Muscle of back (tissue), 13 donors: ENCODE measurements at places on chromosomes 3 and 15. TPM values are rescaled to one million over a fixed set of nuclear protein-coding genes. Genes with fewer than 3 reads are reported as not detected.

CLDN18 gene
- polyA plus RNA-seq: 0.39 TPM

SLC22A14 gene
- polyA plus RNA-seq: 0.28 TPM

CRYGS gene
- 4.1 TPM for polyA plus RNA-seq

MAP1A gene
- 33.6 TPM for polyA plus RNA-seq

KCNAB1 gene
- 4.2 TPM for polyA plus RNA-seq

CACNA1D gene
- 1.6 TPM for polyA plus RNA-seq

LMAN1L gene
- 0.20 TPM for polyA plus RNA-seq

CRABP1 gene
- polyA plus RNA-seq: 110 TPM

PPP2R3A gene
- polyA plus RNA-seq: 49.8 TPM

PLCL2 gene
- 11.9 TPM for polyA plus RNA-seq

CKMT1B gene
- 0.21 TPM for polyA plus RNA-seq

DNA sequence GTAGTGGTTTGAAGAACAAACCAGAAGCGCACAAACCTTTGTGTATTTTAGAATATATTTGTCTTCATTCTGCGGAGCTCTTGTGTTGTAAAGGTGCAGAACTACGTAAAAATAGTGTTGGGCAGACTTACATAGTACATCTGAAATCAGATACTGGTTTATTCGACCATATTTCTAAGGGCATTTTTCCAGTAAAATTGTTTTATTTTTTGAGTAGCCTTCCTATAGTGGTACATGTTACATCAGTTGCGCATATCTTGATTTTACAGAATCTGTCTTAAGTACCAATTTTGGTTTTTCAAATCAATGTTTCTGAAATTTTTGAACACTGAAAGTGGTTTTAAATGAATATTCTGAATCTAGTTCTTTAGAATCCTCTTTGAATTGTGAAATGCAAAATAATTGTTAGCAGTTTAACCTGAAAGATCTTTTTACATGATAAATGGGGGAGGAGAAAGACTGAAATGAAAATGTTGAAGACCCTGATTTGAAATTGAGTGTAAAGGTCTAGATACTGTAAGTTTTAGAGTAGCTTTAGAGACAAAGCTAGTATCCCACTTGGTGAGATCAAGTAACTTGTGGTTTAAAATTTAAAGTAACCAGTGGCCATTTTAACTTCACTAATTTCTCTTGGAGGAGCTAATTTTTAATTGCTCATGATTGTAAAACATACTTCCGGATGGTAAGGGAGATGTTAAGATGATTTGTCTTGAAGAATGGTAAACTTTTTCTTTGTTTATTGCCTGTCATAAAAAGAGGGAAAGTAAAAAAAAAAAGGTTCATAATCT, 15.5 kb upstream of the CHD2 start:
- no peak for DNase-seq

DNA sequence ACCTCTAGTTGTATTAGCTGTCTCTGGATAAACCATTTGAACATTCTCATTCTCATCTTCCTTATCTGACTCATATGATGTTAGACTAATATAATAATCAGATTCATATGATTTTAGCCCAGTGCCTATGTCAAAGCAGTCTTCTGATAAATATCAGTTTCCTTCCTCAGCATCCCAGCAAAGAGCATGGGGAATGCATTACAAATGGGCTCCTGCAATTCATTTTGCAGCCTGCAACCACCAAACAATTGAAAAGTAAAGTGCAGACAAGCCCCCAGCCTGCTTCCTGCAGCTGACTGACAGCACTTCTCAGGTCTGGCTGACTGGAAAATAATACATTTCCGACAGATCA, 78.2 kb upstream of the STAC start:
- no peak for DNase-seq

- DNase-seq: no peak
Observed at GRCh38 chr15:50330921-50331320, 24.1 kb downstream of the GABPB1 start.

DNA sequence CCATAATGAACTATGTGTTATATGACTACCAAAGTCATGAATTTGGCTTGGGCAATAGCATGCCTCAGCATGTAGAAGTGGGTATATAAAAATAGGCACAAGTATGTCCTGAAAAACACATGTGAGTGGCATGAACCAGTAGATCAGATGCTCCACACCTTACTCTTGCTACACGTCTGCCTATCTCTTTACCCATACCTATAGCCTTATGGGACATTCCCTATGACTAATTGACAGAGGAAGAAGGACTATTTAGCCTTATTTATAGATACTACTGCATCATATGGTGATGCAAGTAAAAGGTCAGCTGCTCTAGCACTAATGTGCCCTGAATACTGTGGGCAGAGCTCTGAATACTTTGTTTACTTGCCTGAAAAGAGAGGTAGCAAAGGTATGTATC, 81.0 kb upstream of the ZPLD1 start:
- DNase-seq: no peak

DNA sequence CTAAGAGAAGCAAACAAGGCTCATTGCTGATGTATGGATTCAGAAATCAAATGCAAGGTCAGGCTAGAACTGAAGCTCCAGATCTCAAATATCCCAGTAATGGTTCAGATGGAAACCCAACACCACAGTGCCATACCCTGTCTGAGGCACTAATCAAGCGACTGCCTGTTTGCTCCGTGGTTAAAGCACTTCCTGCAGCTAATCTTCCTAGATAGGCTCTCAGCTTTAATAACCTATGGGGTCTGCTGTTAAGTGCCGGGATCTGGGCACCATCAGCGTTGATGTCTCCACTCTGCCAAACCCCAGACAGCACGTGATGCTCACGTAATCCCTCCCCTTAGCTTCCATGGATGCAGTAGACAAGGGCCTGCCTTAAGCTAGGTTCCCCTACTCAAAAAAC, 262.6 kb downstream of the MECOM start:
- no peak for DNase-seq

DNA sequence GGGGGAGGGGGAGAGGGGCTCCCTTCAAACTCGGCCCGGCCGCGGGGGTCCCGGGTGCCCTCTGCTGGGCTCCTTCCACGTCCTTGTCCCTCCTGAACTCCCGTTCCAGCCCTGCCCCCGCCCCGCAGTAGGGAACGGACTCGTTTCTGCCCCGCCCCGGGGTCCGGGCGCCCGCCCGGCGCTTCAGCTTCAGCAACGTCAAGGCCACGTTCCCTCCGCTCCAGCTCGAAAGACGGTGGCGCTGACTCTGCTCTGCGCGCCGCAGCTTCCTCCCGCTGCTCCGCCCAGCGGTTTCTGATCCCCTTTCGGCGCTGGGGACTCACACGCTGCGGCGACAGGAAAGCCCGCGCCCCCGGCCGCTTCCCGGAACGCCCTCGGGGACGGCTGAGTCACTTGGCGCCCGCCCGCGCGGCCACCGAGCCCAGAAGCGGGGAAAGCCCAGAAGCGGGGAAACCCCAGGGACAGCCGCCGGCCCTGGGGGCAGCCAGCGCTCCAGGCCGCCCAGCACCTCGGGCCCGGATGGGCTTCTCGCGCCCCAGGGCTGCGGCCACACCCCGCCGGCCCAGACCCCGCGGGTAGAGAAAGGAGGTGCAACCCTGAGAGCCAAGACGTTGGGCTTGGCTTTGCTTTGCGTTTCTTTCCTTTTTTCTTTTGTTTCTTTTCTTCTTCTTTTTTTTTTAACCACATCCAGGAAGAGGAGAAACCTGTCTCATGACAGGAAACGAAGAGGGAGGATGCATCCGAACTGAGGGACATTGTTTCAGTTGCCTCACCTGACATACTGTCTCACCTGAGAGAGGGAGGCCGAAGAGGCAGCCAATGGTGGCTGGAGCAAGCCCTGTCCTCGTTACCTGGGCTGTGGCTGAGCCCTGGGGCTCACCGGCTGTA, 28.9 kb downstream of the ARHGAP31 start:
- DNase-seq: peak; percentile 94

GRCh38 chr3:183369117-183369516, 59.3 kb downstream of the MCF2L2 start:
- no peak for DNase-seq

DNA sequence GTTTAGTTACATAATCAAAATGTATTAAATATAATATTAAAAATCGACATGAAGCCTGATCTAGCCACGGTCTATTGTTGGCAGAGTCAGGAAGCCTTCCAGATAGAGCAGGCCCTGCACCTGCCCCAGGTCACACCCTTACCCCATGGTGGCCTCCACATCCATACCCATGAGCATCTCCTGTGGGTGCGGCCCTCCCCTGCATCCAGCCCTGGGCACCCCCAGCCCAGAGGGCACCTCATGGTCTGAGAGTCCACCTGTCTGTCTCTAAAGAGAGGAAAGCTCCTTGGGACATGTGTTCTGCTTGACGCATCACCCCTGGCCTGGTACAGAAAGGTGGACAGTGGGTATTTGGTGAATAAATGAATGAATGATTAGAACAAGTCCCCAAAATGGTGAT, 37.2 kb upstream of the CSPG4 start:
- DNase-seq: no peak

DNA sequence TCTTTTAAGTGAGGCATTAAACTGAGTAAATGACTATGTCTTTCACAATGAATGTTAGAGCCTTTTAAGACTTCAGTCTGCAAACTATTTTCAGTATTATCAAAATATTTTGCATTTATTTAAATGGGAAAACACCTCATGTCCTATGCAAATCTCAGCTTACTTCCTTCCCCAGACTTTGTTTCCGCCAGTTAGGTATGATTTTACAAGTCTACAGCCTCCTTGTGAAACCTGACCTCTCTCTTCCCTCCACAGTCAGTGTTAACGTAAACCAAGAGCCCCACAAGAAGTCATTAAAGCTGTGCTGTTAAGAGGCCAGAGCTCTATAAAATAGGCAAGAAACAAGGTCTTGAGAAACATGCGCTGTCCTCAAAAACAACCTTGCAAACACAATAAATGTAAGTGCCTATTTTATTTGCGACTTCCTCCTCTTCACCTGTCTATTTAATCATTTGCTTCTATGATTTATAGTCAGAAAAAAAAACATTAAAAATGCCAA, 48.3 kb downstream of the PRTG start:
- peak; percentile 7 for DNase-seq

GRCh38 chr3:148466143-148466542, 231.6 kb upstream of the AGTR1 start:
- DNase-seq: peak; percentile 45

DNA sequence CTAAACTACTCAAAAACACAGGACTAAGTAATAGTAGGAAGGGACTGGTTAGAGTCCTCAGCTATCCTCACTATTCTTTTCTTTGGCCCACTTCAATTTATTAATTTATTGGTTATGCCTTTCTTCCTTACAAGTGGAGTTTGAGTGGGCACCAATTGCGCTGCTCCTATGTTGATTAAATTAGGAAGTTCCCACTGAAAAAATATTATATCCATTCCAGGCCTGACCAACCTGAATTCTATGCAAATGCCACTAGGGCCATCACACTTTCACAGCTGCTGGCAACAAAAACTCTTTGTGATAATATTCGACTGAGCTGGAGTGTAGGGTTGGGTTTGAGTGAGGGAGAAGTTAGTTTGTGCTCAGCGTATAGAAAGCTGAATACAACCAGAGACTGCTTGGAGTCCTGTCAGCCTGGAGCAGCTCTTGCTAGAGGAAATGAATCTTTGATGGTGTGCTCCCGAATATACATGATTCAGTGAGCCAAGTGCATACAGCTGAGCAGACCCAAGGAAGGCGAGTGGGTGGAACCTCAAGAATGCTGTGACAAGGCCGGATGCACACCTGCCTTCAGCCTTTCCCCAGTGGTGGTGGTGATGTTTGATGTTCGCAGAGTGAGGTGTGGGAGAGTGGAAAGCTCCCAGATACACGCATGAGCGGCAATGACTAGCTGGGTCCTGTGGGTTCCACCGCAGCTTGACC, 1.5 kb downstream of the ARHGEF3 start:
- DNase-seq: no peak

DNA sequence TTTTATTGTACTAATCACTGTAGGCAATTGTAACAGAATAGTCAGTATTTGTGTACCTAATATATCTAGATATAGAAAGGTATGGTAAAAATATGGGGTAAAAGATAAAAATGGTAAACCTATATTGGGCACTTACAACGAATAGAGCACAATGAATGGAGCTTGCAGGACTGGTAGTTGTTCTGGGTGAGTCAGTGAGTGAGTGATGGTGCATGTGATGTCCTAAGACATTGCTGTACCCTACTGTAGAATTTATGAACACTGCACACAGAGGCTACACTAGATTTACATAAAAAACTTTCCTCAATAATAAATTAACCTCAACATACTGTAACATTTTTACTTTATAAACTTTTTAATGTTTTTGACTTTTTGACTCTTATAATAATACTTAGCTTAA, 274.3 kb upstream of the PPP2R3A start:
- no peak for DNase-seq

DNA sequence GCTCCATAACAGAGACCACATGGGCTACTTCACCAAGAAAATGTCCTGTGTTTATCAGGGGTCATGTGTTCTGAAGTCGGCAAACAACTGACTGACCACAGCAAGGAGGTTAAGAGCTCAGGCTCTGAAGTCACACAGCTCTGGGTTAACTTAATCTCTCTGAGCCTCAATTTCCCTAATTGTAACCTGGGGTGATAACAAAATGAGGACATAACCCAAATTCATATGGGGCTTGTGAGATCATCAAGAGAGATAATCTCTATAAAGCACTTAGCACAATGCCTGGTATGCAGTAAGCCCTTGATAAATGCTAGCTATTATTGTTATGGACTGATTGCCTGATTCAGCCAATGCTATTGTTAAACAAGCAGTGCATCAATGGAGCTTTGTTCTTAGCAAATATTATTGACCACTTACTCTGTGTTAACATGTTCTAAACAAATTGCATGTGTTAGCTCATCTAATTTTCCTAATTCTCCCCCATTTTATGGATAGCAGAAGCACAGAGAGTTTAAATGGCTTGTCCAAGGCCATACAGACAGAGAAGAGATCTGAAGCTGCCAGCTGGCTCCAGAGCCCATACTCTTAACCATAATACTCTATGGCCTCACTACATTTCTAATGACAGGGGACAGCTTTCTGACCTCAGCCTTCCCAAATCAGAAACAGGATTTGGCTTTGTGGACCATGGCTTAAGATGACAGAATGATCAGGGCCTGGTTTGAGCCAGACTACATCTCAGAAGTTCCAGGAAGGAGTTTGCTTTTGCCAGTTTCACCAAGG, 78.3 kb downstream of the SHQ1 start:
- no peak for DNase-seq

- DNase-seq: no peak
Observed at GRCh38 chr3:58416191-58416590, 17.4 kb downstream of the PDHB start.

- DNase-seq: peak; percentile 35
Observed at GRCh38 chr15:93200081-93200836, 111.2 kb upstream of the RGMA start.

GRCh38 chr15:97791824-97792792, 168.4 kb upstream of the ARRDC4 start:
- no peak for DNase-seq

- DNase-seq: peak; percentile 91
Observed at GRCh38 chr3:162525066-162525742, 1028.6 kb downstream of the OTOL1 start.
